ENCODE measurements at places on chromosomes 2 and 18. TPM values are rescaled to one million over a fixed set of nuclear protein-coding genes. Genes with fewer than 3 reads are reported as not detected.

The ERMN gene
- under 0.01 TPM for total RNA-seq

The VWC2L gene
- total RNA-seq, result not detected

The SIX3 gene
- total RNA-seq, result not detected

The PID1 gene
- total RNA-seq, result 35.0 TPM

The MAPK4 gene
- total RNA-seq, result not detected

The DHRS9 gene
- total RNA-seq, result not detected

The IL36A gene
- total RNA-seq, result not detected

The MSTN gene
- total RNA-seq, result not detected

The SCG2 gene
- total RNA-seq, result 5.3 TPM

The CHRND gene
- total RNA-seq, result not detected

The COBLL1 gene
- total RNA-seq, result 8.9 TPM

The UGT1A10 gene
- total RNA-seq, result 0.22 TPM

The RTKN gene
- 9.4 TPM for total RNA-seq

The ZNF892 gene
- 2.4 TPM for total RNA-seq

The GPR17 gene
- total RNA-seq, result not detected

The VIT gene
- 0.22 TPM for total RNA-seq

The RNPEPL1 gene
- 25.1 TPM for total RNA-seq

The NT5C1B gene
- total RNA-seq, result not detected

The ACTR1B gene
- 69.9 TPM for total RNA-seq

The KIAA2012 gene
- total RNA-seq, result not detected

The UGT1A4 gene
- not detected for total RNA-seq

The ARMC9 gene
- 512 TPM for total RNA-seq

The ADAM23 gene
- total RNA-seq, result 11.6 TPM

The HRH4 gene
- total RNA-seq, result under 0.01 TPM

The KCNG2 gene
- total RNA-seq, result not detected

The SLC4A5 gene
- total RNA-seq, result 0.29 TPM

The EDAR gene
- total RNA-seq, result not detected

The ANKRD62 gene
- not detected for total RNA-seq
